ENCODE measurements at places on chromosomes 12 and 14.

- DNase-seq, result no peak
These were observed 251.1 kb downstream of the MED13L start for GRCh38 chr12:116026346-116026745.

- no peak for DNase-seq
These were observed 304.8 kb upstream of the ATP2B1 start for GRCh38 chr12:90013409-90013808.

DNA sequence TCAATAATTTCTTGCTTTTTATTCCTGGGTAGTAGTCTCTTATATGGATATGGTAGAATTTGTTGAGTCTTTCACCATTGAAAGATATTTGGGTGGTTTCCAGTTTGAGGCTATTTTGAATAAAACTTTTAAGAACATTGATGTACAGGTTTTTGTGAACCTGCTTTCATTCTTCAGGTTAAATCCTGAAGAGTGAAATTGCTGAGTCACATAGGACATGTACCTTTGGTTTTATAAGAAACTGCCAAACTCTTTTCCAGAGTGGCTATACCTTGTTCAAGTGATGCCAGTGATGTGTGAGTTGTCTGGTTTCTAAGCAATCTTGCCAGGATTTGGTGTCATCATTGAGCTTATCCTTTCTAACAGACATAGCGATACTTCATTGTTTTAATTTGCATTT lies 184.6 kb upstream of the PZP start:
- no peak for DNase-seq

DNA sequence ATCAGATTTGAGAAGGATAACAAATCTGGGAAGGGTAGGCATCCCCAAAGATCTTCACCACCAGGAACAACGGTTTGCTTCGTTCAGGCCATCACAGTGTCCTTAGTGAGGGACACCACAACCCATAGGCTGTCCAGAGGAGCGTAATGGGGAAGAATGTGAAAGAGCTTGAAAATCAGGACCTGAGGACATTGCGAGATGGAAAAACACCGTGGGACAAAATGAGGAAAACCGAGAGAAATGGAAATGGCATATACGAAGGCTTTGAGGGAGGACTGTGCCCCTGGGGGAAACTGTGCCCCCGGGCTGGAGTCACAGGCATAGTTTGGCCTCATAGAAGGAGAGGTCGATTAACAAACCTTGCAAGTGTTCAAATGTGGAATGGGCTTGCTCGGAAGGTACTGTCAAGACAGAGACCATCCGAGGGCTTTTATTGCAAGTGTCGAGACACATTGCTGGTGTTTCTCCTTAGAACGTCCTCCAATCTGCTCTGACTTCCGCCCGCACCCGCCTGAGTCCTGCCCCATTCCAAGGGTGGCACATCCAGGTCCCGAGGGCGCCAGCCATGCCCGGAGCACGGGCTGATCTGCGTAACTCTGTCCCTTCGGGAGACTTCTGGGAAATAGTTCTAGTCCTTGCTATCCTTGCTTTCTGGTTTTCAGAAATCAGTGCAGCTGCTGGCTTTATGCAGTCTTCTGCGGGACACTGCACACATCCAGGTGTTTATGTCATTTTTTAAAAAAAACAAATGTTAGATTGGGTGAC lies 885 bp upstream of the PALS1 start:
- DNase-seq, result peak; percentile 20

GRCh38 chr12:114920771-114921554 lies 237.0 kb upstream of the TBX3 start:
- no peak for DNase-seq

GRCh38 chr12:109131154-109132050 lies 15.0 kb downstream of the ACACB start:
- DNase-seq, result no peak

GRCh38 chr12:112936927-112937326 lies 1.3 kb upstream of the OAS3 start:
- no peak for DNase-seq

- no peak for DNase-seq
These were observed 152.4 kb downstream of the BRMS1L start for GRCh38 chr14:35978561-35978960.

DNA sequence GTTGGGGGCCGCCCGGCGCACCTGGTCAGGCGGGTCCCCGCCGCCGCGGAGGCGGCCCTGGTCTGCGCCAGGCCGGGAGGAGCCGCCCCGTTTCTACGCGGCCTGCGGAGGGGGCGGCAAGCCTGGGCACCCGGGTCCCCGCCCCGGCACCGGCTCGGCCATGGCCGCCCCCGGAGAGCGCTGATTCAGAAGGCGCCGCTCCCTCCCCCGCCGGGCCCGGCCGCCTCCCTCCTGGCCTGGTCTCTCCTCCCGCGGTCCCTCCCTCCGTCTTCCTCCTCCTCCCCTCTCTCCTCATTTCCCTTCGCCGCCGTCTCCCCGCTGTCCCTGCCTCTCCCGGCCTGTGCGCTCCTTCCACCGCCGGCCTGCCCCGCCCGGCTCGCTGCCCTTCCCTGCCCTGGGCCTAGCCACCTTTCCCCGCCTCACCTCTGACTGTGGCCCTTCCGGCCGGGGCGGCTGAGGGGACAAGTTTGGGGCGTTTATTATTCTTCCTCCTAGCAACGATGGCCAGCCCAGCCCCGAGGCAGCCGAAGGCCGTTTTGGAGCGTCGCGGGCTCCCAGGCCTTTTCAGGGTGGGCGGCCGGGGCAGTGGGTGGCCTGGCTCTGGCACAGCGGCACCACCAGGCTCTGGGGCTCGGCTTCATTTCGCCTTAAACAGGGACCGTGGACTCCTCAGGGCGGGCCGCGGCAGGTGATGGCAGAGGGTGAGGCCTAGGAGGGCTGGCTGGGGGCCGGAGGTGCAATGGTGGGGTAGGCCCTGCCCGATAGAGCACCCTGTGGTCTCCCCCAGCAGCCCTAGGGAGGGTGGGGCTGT lies 768 bp downstream of the CEP170B start:
- DNase-seq, result no peak

DNA sequence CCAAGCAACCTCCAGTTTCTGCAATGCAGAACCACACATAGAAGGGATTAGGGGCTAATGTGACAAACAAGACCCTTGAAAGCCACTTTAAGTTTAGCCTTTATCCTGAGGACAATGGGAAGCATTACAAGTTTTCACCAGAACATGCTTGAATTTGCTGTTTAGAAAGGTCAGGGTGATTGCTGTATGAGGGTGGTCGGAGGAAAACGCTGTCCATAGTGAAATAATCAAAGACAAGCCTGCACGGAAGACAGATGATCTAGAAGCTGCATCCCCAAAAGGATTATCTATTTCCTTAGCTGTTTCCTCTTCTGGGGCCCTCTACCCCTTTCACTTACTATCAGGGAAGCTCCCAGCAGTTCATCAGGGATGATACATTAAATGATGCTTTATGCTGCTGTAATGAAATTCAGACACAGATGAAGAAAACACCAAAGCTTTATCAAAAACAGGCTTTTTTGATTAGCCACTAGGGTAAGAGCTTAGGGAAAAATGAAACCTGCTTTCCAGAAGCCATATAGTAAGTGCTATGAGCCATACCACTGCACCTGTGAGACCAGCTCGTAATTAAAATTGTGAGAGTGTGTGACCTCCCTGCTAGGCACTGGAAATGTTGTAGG lies 6.5 kb downstream of the HAL start:
- DNase-seq, result no peak

GRCh38 chr12:115916910-115917668 lies 360.4 kb downstream of the MED13L start:
- DNase-seq, result peak; percentile 51

GRCh38 chr14:68312884-68313610 lies 479.8 kb downstream of the ZFP36L1 start:
- no peak for DNase-seq

- DNase-seq, result no peak
These were observed 11.8 kb upstream of the GPR132 start for GRCh38 chr14:105076805-105077648.

- DNase-seq, result no peak
These were observed 153.1 kb upstream of the FOXG1 start for GRCh38 chr14:28613532-28613931.

- no peak for DNase-seq
These were observed 334.5 kb upstream of the SEL1L start for GRCh38 chr14:81868172-81868571.

DNA sequence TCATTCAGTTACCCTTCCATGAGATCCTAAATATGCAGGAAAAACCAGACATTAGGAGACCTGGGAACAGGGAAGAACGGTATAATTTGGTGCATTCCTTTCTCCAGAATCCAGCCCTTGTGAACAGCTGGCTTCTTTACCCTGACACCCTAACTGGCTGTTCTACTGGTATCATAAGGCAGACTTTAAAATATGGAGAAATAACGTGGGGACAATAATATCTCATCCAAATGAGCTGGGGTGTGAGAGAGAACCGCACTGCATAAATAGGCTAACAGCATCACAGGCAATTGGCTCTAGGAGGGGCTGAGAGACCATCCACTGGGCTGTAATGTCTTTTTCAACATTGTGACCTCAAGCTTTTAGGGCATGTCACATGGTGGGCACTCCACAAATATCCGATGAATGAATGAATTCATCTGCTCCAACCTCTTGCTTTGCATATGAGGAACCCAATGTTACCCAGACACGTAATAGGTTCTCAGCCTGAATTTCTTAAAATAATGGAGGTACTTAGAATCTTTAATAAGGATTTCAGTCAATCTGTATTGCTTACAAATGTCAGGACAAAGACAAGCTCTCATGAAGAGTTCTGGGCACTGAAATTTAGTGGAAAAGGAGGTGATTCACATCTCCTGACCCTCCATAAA lies 157.9 kb downstream of the SAMD4A start:
- DNase-seq, result no peak

- DNase-seq, result peak; percentile 57
These were observed 33.8 kb downstream of the FBRSL1 start for GRCh38 chr12:132523576-132524331.

DNA sequence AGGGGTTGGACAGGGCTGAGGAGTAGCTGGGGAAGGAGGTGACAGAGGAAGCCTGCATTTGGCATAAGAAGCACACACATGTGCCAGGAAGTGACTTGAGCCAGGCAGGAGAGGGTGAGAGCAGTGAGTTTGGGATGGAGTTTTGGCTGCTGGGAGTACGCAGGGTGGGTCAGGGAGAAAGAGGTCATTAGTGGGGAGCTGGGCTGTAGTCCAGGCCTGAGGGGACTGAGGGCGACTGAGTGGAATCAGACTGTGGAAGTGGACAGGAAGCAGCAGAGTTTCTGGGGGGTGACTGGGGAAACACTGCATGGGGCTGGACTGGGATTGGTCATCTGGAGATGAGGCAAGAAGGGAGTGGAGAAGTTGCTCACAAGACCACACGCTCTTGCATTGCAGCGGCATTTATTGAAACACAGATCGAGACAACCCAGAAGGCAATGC lies 7.6 kb downstream of the KRT85 start:
- no peak for DNase-seq

DNA sequence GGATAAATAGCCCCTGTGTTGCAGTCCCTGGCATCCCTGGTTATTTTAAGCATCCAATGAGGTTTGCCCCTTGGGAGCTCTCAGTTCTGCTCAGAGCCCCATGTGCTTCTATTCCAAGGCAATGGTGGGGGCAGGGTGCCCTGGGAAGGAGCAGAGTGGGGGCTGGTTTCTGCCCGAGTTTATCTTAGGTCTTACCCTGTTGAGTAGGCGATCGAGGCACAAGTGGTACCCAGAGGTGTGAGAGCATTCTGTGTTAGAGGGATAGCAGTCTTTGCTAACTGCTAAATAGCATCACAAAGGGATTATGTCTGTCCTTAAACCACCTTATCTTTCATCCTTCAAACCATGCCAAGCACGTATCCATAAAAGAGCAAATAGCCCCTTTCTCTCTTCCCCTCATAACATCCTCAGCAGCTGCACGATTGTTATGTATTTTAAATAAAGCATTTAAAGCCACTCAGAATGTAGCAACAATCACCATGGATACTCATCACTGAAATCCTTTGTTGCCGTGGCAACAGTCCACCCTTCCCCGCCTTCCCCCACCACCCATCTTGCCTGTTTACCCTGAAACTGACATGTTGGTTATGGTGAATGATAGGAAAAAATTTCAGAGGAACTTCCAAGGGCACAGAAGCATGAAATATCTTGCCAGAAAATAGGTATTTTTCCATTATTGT lies 139.3 kb downstream of the PTPN11 start:
- no peak for DNase-seq

GRCh38 chr12:121400332-121401139 lies 618 bp downstream of the RNF34 start:
- peak; percentile 46 for DNase-seq

DNA sequence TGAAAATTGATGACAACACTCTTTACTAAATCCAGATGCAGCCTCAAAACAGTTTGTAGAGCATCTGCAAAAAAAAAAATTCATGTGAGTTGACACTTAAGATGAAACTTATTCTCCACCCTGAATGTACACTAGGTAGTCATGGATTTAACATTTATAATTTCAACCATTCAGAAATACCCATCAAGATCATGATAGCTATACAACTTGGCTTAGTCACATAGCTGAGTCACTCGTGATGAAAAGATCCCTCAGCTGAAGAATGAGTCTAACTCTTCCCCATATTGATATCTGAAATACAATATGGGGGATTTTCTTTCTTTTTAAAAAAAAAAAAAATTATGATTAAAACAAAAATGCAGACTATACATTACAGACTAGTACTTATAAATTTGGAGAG lies 104.8 kb upstream of the PLEKHG7 start:
- no peak for DNase-seq

GRCh38 chr14:51981218-51981854 lies 8.0 kb upstream of the RTRAF start:
- DNase-seq, result no peak

- no peak for DNase-seq
These were observed 188.8 kb downstream of the STXBP6 start for GRCh38 chr14:24861083-24861630.
